ENCODE measurements at places on chromosomes 7 and 10. TPM values are rescaled to one million over a fixed set of nuclear protein-coding genes. Genes with fewer than 3 reads are reported as not detected.

FAM25C gene
- not detected for polyA plus RNA-seq

MNX1 gene
- polyA plus RNA-seq, result 1.9 TPM

RADIL gene
- 1.2 TPM for polyA plus RNA-seq

FBXO24 gene
- 0.88 TPM for polyA plus RNA-seq

ARMH3 gene
- polyA plus RNA-seq, result 10.1 TPM

OR6B1 gene
- not detected for polyA plus RNA-seq

ELFN1 gene
- polyA plus RNA-seq, result 0.19 TPM

PDK4 gene
- 122 TPM for polyA plus RNA-seq

HOXA1 gene
- not detected for polyA plus RNA-seq

CNNM1 gene
- 0.53 TPM for polyA plus RNA-seq

MKI67 gene
- polyA plus RNA-seq, result 4.5 TPM

UTF1 gene
- not detected for polyA plus RNA-seq

GRCh38 chr10:69073736-69074364 is 14.1 kb upstream of the SRGN start:
- DNase-seq, result no peak

DNA sequence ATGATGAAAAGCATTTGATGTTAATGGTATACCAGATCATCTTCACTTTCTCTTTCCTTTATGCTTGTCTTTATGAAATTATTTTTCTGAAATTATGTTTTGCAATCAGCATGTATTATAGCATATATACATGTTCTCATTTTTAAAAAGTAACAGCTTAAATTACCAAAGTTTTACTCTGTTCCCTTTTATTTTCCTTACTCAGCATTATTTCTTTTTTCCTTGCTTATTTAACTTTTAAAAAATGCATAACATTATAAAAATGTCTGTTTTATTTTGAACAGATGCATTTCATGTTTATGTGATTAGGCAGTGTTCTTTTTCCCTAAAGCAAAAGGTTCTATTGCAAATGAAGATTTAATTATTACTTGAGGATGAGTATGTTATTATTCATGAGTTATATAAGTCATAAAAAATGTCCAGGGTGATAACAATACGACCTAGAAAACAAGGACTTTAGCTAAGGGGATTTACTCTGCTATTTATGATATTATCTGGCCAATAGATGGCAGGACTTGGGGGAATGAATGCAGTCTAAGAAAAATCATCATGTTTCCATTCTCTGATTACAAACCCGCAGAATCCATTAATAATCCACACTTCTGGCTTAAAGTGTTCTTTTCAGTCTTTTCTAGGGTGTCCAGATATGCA is 38.5 kb downstream of the CABCOCO1 start:
- DNase-seq, result no peak

- no peak for DNase-seq
Observed at GRCh38 chr10:48331436-48331835, 25.0 kb downstream of the MAPK8 start.

DNA sequence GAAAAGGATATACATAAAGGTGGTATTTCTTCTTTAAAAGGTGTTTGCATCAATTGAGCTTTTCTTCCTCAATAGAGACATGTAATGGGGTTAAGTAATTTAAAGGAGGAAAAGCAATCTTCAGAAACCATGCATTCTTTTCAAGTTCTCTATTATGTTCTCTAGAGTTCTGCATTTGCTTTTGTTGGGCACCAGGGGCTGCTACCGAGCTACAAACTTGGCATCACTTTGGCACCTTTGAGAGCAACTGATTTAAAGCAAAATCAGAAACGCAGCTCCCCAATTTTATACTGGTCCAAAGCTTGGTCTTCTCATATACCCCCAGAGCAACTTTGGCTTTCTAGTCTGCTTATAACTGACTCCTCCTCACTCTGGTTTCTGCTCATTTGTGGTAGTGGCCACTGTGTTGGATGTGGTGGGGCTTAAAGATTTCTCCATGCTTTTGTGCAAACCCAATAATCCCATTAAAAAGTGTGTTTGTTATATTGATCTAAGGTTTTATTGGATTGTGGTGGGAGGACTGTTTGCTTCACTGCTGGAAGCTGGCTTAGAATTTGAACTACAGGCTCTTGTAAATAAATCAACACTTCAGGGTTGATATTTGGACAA is 712.1 kb downstream of the PHTF2 start:
- peak; percentile 32 for DNase-seq

DNA sequence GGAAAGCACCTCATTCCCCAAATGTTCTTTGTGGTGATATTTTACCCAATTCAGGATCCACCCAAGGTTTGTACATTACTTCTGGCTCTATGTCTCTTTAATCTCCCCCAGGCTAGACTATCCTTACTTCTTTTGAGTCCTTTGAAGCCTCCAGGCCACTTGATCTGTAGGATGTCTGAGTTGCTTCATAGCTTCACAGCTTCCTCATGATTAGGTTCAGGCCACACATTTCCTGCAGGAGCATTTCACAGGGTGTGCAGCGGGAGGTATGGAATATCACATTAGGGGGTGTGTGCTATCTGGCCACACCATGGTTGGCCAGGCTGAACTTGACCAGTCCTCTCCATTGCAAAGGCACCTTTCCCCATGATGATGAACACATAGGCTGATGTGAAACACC is 18.7 kb downstream of the TSPAN15 start:
- no peak for DNase-seq

DNA sequence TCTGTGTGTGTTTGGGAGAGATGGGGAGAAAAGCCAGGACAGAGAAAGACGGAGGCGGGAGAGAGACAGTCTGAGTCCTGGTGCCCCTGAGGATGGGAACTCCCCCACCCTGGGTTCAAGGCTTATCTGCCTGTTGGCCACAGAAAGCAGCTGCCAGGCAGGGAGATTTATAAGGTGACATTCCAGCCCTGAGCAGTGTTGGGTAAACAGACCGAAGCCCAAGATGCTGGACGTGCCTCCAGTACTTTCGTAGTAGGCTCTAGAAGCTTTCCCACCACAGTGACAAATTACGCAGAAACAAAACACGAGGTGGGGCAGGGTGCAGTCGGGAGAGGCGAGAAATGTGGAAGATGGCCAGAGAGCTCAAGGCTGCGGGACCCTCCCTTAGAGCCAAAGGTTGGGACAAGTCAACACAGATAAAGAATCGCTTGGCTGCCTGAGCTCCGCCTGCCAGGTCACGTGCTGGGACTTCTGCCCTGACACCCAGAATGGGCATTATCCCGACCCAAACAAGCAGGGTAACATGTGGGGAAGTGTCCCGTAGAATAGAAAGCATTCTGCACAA is 41.1 kb downstream of the CCDC3 start:
- peak; percentile 32 for DNase-seq

DNA sequence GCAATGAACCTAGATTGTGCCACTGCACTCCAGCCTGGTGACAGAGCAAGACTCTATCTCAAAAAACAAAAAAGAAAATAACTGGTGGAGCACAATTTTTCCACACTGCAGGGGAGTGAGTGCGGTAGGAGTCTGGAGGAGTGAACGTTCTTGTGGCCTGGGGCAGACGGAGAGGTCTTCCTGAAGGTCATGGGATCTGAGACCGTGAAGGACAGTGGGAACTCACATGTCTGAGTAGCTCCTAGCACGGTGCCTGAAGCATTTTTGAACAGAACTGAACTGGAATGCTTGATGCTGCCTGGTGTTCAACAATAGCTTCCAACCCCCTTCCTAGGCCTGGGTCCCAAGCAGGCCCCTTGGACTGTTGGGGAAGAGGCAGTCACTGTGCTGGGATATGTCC is 84.3 kb upstream of the PODXL start:
- no peak for DNase-seq

DNA sequence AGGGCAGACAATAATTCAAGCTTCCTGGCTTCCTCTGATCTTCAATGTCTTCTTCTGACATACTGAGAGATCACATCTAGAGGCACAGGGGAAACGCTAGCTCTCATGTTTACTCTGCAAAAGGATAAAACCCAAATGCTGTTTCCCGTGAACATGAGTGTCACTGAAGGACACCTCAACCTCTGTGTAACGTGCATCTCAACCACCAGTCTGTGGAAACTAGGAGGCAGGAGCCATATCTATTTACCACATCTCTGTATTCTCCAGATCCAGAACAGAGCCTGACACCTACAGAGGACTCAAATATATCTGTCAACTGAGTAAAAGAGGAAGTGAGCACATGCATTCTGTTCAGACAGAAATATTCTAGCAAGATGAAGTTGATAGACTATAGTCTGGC is 140.3 kb upstream of the TARP start:
- DNase-seq, result peak; percentile 25

DNA sequence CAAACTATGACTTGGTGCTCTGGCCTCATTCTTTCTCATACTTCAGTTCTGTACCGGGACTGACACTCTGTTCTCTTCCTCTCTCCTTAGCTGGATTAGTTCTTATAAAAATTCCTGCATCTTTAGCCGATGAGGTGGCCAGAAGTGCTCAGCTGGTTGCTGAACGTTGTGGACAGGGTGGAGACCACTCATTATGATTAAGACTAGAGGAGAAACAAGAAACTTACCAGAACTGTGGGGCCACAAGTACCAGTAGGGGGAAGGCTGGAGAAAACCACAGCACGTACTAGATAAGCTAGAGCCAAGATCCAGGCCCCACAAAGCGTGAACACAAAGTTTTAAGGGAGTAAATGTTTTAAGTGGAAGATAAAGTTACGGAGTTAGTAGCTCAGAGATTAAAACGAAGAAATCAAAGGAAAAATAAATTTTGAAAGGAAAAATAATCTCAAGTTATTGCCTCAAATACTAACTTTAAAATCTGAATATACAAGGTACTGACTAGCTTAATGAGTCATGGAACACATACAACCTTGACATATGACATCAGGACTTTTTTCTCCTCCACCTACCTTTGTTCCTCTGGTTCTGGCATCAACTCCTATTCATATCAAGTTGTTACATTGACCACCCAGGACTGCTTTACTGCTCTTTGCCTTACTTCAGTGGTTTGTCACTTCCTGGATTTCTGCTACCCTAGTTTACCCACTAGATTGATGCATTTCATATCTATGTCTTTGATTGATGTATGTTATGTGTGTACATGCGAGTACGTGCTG is 469.0 kb downstream of the TFEC start:
- DNase-seq, result no peak

GRCh38 chr10:50613726-50614443 is 9.9 kb downstream of the SGMS1 start:
- no peak for DNase-seq

DNA sequence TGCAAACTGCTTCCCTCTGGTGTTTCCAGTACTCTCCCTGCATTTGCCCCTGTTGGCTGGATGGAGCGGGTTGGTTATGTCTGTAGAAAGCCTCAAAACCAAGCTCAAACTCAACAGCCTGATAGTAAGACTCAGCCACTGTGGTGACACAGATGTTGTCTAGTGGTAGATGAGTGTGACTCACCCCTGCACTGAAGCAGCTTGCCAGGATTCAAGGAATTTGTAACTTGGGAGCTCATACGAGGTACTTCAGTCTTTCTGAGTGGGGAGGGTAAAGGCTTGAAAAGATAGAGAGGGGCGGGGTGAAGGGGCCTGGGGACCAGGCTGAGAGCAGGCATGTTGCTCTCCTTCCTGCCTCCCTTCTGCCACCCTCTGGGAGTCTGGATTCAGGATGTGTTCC is 22.9 kb upstream of the AQP1 start:
- peak; percentile 61 for DNase-seq

- DNase-seq, result no peak
Observed at GRCh38 chr7:96822824-96823223, 113.2 kb upstream of the SEM1 start.

- no peak for DNase-seq
Observed at GRCh38 chr10:105284476-105285215, 643.6 kb downstream of the SORCS3 start.

- peak; percentile 94 for DNase-seq
Observed at GRCh38 chr7:1532456-1533254, 2.2 kb downstream of the MAFK start.

GRCh38 chr7:92275327-92275726 is 29.6 kb downstream of the ANKIB1 start:
- DNase-seq, result no peak

DNA sequence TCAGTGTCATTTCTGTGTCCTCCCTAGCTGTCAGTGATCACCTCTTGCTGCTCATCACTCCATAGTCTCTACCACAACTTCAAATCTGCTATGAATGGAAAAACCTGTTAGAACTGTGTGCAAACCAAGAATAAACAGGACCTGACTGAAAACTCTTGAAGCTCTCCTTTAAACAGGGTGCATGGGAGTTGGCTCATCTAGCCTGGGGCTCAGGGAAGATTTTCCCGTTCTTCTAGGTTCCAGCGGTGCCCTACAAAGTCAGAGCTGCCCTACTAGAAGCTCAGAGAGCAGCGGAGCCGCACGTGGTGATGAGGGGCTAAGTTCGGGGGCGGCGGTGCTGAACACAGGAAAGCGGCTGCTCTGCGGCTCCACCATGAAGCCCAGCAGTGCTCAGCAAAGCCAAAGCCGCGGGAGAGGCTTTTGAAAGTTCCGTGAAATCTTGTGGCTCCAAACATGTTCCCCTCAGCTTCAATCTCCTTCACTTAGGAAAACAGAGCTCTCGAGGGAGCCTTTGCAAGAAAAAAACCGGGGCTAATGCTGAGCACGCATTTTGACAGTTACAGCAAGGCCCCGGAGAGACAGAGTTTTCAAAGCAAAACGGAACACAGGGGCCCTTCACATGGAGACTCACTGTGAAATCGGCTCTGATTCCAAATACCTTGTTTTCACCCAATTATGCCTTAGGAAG is 30.5 kb downstream of the RGS10 start:
- no peak for DNase-seq

DNA sequence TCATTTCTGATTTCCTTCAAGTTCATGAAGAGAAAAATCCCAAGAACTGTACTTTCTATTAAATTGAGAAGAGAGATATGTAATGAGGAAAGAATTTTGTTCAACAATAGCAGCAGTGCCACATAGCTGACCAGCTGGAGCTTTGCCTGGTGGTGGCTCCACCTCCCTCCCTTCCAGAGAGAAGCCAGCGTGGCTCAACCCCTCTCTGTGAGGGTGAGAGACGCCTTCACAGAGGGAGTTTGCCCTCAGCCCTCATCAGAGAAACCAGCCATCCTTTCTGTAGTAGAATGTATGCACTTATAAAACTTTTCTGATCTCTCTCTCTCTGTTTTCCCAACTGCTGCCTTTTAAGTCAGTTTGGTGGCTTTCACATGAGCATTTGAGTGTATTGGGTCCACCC is 20.5 kb upstream of the COL1A2 start:
- DNase-seq, result peak; percentile 92

DNA sequence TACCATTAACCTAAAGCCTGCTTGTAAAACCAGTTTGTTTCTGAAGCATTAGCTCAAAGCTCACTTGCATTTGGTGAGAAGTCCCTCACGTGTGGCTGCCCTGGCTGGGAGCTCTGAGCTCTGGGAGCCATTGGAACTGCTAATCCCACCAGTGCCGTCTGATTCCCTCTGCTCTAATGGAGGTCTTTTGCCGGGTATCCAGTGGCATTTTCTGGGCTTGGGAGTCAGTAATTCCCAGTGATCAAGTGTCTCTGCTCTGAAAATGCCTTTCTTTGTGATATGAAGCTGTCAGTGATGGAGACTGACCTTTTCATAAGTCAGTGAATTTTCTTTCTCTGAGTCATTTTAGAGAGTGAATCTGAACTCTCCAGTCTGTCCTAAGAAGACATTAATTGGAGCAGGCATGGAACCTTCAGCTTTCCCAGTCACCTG is 36.9 kb upstream of the FAM20C start:
- no peak for DNase-seq
